ENCODE measurements at places on chromosomes 16 and 17. TPM values are rescaled to one million over a fixed set of nuclear protein-coding genes. Genes with fewer than 3 reads are reported as not detected.

The HSPB9 gene
- total RNA-seq = not detected

The TEFM gene
- 11.8 TPM for total RNA-seq

The C16orf89 gene
- total RNA-seq = not detected

- no peak for DNase-seq
Measured at GRCh38 chr16:55088098-55088497, 157.4 kb downstream of the IRX5 start.

- DNase-seq = no peak
Measured at GRCh38 chr16:7304958-7305357, 27.7 kb upstream of the RBFOX1 start.

DNA sequence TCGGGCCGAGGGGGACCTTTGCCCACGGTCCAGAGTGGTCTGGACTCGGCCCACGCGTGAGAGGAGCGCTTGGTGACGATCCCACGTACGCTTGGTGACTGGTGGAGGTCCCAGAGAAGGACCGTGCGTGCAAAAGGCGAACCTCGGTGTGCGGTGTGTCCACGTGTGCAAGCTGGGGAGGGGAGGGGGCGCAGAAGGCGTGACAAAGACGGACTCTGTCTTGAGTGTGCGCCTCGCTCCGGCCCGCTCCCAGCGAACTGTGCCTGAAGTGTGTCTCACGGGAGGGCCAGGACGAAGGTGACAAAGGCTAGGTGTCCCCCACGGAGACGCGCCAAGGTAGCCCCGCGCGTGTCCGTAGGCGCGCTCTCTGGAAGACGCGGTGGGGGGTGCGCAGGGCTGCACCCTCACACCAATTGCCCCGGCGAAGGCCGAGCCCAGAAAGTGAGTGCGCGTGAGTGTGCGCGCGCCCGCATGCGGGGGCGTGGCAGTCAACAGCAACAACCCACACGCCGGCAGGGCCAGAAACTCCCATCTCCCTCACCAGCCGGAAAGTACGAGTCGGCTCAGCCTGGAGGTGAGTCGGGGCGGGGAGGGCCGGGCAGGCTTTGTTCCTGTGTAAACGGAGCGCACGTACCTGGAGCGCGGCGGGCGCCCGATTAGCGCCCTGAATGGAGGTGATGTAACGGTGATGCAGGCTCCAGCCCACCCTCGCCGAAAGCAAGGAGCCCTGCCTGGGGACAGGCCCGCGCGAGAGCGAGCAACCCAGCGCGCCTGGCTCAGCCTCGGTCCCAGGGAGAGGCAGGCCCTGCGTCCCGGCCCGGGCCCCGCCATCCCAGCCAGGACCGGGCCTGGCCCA lies at the start of gene GPRC5C:
GPRC5C (plus strand) TSS at position 521 of the 856 bp plus-strand sequence. CDS start 7,689 bp downstream, outside the sequence.
- peak; percentile 54 for DNase-seq

DNA sequence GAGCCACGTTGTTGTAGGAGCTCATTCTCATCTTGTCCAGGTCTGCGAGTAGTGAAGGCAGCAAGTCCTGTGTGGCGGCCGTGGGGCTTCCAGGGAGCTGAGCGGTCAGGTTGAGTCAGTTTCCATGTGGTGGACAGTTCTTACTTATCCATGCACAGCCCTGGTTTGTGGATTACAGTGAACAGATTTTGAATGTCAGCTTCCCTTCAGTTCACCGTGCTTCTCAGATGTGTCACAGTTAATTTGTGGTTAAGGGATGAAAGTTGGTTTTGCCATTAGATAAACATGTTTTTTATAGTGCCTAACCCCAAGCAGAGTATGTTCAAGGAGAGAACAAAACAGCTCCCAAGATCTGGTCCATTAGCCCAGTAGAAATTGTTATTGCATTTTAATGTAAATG lies 103.1 kb downstream of the RPTOR start:
- no peak for DNase-seq

DNA sequence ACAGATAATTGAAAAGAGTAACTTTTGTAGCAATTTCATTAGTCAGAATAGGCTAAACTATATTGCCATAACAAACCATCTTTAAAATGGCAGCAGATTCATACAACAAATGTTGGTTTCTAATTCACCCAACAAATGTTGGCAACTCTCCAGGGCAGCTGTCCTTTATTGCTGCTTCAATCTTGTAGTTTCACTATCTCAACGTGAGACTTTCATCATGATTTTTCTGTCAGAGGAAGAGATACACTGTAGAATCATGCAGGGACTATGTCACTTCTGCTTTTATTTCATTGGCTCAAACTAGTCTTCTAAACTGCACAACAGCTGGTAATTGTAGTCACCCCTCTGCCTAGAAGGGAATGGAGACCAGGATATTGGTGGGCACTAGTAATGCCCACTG lies 174.2 kb downstream of the TANC2 start:
- DNase-seq = no peak

DNA sequence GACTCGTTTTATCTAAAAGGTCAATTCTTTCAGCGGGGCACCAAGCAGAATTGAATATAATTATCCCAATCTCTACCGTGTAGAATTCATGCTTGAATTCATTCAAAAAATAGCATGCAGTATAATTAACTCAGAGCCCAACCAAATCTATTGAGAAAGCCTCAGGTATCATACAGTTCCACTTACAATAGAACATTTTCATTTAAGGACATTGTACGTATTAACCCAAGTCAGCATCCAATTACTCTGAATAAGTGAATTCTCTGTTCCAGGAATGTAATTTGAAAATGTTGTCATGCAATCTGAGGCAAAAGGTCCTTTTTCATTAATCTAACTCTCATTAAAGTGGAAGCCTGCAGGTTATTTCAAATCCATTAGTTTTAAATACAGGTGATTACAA lies 78.5 kb downstream of the SALL1 start:
- no peak for DNase-seq

DNA sequence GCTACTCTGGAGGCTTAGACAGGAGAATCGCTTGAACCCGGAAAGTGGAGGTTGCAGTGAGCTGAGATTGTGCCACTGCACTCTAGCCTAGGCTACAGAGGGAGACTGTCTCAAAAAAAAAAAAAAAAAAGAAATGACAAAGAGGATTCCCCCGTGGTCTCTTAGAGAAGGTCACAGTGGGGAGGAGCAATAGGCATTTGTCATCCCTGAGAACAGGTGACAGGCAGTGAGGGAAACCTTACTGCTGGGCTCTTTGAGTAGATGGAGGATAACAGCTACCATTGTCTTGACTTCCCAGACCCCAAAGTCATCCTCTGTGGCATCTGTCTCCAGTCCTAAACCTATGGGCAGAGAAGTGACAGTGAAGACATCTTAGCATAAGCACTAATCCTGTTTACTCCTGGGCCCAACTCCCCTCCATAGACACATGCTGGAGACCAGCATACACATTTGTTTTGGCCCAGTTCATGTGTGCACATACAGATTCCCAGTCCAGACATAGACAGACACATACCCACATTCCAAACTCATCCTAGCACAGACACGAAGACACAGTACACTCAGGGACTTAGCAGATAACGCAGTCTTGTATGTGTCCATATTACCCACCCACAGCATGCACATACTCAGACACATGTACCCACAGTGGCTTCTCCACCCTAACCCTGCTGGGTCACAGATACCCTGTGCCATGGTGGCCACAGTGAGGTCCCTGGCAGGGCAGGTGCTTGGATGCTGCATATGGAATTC lies 2.7 kb downstream of the ESRP2 start:
- DNase-seq = no peak

GRCh38 chr17:73064084-73064938 lies 28.2 kb downstream of the SLC39A11 start:
- DNase-seq = no peak

- no peak for DNase-seq
Measured at GRCh38 chr17:76924345-76925342, 56.4 kb downstream of the MGAT5B start.

GRCh38 chr16:26454102-26454501 lies 612.6 kb upstream of the C16orf82 start:
- DNase-seq = no peak

- DNase-seq = no peak
Measured at GRCh38 chr16:67767953-67768352, 38.4 kb downstream of the RANBP10 start.

- DNase-seq = no peak
Measured at GRCh38 chr16:69239851-69240250, 52.9 kb downstream of the SNTB2 start.

DNA sequence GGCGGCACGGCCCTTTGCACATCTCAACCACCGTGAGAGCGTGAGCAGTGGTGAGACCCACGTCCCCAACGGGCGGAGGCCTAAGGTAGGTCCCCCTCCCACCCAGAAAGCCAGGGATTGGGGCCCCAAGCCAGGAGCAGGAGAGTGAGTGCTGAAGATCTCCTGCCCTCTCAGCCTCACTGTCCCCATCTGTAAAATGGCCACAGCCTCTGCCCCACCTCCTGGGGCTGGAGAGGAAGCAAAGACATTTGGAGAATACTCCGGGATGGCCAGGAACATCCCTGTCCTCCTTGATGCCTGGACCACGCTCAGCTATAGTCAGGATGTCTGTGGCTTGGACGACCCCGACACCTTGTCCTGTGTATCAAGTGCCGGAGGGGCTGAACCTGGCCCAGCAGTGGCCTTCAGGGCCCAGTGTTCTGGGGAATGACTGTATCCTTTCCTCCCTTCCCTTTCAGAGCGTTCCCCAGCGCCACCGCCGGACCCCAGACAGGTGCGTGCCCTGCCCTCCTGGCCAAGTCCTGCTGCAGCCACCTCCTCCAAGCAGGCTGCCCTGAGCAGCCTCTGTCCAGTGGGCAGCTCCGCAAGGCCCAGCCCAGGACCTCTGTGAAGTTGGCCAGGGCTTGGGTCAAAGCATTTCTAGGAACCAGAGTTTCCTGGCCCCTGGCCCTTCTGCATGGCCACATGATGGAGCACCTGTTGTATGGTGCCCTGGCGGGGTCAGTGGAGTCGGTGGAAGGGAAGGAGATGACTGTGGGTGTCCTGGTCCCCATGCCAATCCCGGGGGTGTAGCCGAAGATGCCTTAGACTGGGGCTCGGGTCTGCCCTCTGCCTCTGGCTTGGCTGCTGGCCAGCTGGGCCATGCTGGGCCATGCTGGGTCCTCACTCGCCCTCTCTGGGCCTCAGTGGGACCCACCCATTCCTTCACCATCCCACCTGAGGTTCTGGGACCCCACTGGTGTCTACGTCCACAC lies 38.4 kb downstream of the ADCY7 start:
- no peak for DNase-seq

GRCh38 chr17:81870131-81870980 lies 781 bp downstream of the ARHGDIA start:
- DNase-seq = no peak

Measured in endothelial cell (in vitro differentiated cells).